ENCODE measurements at places on chromosomes 3 and 15. TPM values are rescaled to one million over a fixed set of nuclear protein-coding genes. Genes with fewer than 3 reads are reported as not detected.

GOLGA8Q gene
- total RNA-seq: 0.44 TPM

LRRIQ4 gene
- total RNA-seq: not detected

CHRNA7 gene
- 1.1 TPM for total RNA-seq

ANKUB1 gene
- 24.5 TPM for total RNA-seq

MAP6D1 gene
- not detected for total RNA-seq

CTXND1 gene
- 1.1 TPM for total RNA-seq

MYL3 gene
- total RNA-seq: 6.3 TPM

MKRN3 gene
- 2.3 TPM for total RNA-seq

MB21D2 gene
- total RNA-seq: 5.3 TPM

IGF2BP2 gene
- 60.3 TPM for total RNA-seq

SLC12A1 gene
- not detected for total RNA-seq

KBTBD13 gene
- total RNA-seq: not detected

USP3 gene
- total RNA-seq: 45.7 TPM

LRRC34 gene
- 0.78 TPM for total RNA-seq

CD86 gene
- 15.8 TPM for total RNA-seq

MEGF11 gene
- total RNA-seq: not detected

NEK11 gene
- 22.0 TPM for total RNA-seq

ANKRD34C gene
- not detected for total RNA-seq

ZPLD1 gene
- not detected for total RNA-seq

FBXW12 gene
- not detected for total RNA-seq

PLAAT1 gene
- total RNA-seq: not detected

C15orf62 gene
- 0.81 TPM for total RNA-seq

LCMT2 gene
- total RNA-seq: 8.0 TPM
